ENCODE measurements at places on chromosomes 6 and 20. TPM values are rescaled to one million over a fixed set of nuclear protein-coding genes. Genes with fewer than 3 reads are reported as not detected.

The SLC22A2 gene
- 0.94 TPM for polyA plus RNA-seq

The AIF1 gene
- 36.2 TPM for polyA plus RNA-seq

DNA sequence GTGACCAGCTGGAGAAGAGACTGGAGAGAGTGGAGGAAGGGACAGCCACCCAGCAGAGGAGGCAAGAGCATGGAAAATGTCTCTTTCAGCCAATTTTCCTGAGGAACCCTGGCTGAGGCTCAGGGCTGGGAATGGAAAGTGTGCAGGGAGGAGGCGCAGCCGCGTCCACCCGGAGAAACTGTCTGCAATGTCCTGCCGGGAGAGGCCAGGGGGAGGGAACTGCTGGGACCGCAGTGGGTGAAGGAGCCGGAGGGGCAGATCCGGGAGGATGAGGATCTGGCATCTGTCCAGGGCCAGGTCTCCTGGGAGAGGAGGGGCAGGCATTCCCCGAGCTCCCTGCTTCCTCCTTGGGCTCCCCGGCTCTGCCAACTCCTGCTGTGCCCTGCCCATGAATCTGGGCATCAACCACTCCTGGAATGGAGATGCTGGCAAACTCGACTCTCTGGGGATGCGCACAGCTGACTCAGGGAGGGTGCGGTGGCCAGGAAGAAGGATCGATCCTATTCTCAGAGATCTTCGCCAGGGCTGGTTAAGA is 17.4 kb upstream of the HM13 start:
- no peak for DNase-seq

GRCh38 chr6:14721103-14721758 is 524.6 kb upstream of the JARID2 start:
- DNase-seq: no peak

- no peak for DNase-seq
Observed at GRCh38 chr6:138492871-138493270, 6.4 kb downstream of the NHSL1 start.

GRCh38 chr20:3461211-3461771 is 9.5 kb upstream of the ATRN start:
- peak; percentile 45 for DNase-seq

DNA sequence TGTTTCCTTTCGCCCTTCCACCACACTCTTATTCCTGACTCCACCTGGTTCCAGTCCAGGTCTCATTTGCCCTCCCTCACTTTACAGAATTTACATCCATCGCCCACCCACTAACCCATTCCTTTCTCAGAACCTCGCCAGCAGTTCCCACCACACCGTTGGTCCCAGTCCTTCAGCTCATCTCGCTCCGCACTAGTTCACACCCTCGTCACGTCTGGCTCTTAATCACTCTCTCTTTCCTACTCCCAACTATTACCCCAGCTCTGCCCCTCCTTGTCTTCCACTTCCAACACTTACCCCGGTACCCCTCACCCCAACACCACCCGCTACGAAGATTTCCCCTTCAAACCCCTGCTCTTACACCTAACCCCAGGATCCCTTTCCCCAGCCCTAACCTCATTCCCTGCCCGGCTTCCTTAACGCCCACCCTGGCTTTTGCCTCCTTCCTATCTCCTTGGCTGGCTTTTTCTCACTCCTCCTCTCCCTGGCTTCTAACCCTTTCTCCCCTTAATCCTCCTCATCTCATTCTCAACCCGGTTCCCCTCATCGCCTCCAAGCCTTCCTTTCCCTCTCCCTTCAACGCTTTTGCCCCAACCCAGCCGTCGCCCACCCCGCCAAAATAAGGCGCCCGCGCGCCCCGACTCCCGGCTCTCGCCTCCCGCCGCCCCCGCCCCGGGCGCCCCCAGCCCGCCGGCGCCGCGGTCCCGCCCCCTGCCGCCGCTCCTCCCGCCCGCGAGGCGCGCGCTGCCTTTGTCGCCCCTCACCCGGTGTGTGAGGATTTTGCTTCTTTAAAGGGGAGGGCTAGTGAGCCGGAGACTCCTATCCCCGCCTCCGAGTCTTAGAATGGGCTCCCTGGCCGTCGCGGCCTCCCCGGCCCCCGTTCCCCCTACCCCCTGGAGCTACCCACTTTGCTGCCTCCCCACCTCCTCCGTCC is 542 bp downstream of the USP49 start:
- peak; percentile 61 for DNase-seq

Data from GM23338 (cell line).